ENCODE measurements at places on chromosomes 7 and 10. TPM values are rescaled to one million over a fixed set of nuclear protein-coding genes. Genes with fewer than 3 reads are reported as not detected.

Gene TMEM229A
- total RNA-seq: not detected

Gene WNT8B
- not detected for total RNA-seq

Gene SPDYE16
- not detected for total RNA-seq

Gene CCDC201
- not detected for total RNA-seq

GRCh38 chr10:90222939-90223338 is 521.5 kb downstream of the KIF20B start:
- DNase-seq: no peak

All from esophagus muscularis mucosa (tissue), 4 donors.